ENCODE measurements at places on chromosomes 2 and 18. TPM values are rescaled to one million over a fixed set of nuclear protein-coding genes. Genes with fewer than 3 reads are reported as not detected.

- no peak within 1 kb of the TSS for H3K27ac ChIP-seq
- no peak for DNase-seq
- peaks cover 47% of the 10 kb centered on the region for H3K27me3 ChIP-seq
- H3K4me1 ChIP-seq, result no peaks in the 10 kb centered on the region
- H3K36me3 ChIP-seq, result no peaks in the 10 kb centered on the region
These were observed at the start of gene CFAP65 for GRCh38 chr2:219041252-219041651. Gene CFAP65 (minus strand): TSS chr2:219041516. CDS start chr2:219039048, 2,468 bp downstream.

DNA sequence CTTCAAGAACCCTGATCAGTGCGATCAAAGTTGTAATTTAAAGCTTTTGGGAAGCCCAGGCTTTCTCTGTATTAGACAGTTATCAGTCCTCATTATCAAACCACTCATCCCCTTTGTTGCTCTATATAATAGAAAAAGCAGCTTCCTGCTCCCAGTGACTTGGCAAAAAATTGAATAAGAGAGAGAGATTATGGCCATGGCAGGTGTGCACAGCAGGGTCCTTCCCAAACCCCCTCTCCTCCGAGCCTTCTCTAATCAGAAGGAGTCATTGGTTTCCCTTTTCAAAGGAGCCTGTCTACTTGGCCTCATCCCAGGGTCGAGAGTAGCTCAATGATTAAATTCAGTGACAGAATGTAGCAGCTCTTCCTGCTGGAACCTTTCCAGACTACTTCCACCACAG, 81.5 kb downstream of the SEMA4F start:
- no peak overlapping the region for H3K4me3 ChIP-seq
- peaks cover 3% of the 10 kb centered on the region for H3K4me1 ChIP-seq
- H3K27me3 ChIP-seq, result no peaks in the 10 kb centered on the region
- H3K27ac ChIP-seq, result no peak overlapping the region
- DNase-seq, result no peak

Gene CNGA3
- 0.18 TPM for total RNA-seq

Gene CACNB4
- total RNA-seq, result 17.3 TPM

Gene SLC11A1
- total RNA-seq, result 419 TPM

DNA sequence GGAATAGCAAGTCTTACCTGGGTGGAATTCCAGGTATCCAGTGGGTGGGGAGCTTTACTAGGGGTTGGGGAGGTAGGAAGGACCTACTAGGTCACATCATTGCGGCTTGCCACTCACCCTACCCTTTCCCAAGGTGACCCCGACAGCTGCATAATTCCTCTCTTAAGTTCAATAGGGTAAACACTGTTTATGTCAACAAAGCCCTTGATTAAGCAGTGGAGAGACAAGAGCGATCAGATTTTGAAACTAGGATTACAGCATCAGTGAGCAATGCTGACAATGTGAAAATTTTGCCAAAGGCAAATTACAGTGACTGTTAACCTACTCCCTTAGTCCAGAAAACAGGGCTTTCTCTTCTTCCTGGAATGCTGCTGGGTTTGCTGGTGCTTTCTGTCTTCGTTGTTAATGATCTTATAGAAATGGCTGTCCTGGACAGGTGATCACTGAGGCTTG, 14.5 kb downstream of the SLC19A3 start:
- peak overlapping the region; percentile 50 for H3K27ac ChIP-seq
- H3K4me1 ChIP-seq, result peaks cover 16% of the 10 kb centered on the region
- no peak overlapping the region for H3K4me3 ChIP-seq
- H3K27me3 ChIP-seq, result no peaks in the 10 kb centered on the region

Gene MRO
- 0.44 TPM for total RNA-seq

- no peak for DNase-seq
- H3K27ac ChIP-seq, result no peak overlapping the region
- H3K27me3 ChIP-seq, result no peaks in the 10 kb centered on the region
- H3K4me3 ChIP-seq, result no peak overlapping the region
- no peaks in the 10 kb centered on the region for H3K36me3 ChIP-seq
These were observed 18.0 kb downstream of the ABCA12 start for GRCh38 chr2:215120401-215120800.

- no peak overlapping the region for H3K4me3 ChIP-seq
- no peak for DNase-seq
- no peaks in the 10 kb centered on the region for H3K27me3 ChIP-seq
- no peak overlapping the region for H3K27ac ChIP-seq
- no peaks in the 10 kb centered on the region for H3K36me3 ChIP-seq
- H3K4me1 ChIP-seq, result no peaks in the 10 kb centered on the region
These were observed 328.7 kb downstream of the NR4A2 start for GRCh38 chr2:156003780-156004179.

GRCh38 chr2:44953499-44953883, 12.0 kb downstream of the SIX3 start:
- DNase-seq, result no peak
- H3K4me3 ChIP-seq, result no peak overlapping the region
- H3K36me3 ChIP-seq, result no peaks in the 10 kb centered on the region
- peaks cover 78% of the 10 kb centered on the region for H3K27me3 ChIP-seq
- peaks cover 33% of the 10 kb centered on the region for H3K4me1 ChIP-seq

DNA sequence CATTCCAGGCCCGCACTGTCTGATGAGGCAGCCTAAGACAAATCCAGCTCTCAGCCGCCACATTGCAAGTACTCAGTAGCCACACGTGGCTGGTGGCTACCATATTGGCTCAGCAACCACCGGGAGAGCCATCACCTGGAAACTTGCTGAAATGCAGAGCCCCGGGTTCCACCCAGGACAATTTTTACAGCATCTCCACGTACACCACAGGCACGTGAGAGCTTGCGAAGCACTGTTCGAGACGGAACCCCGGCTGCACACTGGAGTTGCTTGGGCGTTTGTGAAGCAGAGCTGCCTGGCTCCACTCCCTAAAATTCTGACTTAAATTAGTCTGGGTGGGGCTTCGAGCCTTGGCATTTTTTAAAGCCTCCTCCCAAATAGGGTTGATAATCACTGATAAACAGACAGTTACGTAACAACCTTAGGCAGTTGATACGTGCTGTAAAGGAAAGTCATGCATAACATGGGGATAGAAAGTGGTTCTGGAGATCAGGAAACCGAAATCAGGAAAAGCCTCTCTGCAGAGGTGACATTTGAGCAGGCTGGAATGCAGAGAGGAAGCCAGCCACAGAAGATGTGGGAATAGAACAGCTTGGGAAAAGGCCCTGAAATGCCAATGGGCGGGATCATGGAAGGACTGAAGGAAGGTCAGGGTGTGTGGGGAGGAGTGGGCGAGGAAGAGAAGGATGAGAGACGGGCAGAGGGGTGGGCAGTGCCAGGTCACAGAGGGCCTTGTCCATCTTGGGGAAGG, 6.2 kb downstream of the ASAP2 start:
- H3K36me3 ChIP-seq, result no peaks in the 10 kb centered on the region
- no peak for DNase-seq
- H3K27ac ChIP-seq, result peak overlapping the region; percentile 47
- peak overlapping the region; percentile 2 for H3K4me3 ChIP-seq
- H3K27me3 ChIP-seq, result peaks cover 8% of the 10 kb centered on the region

GRCh38 chr2:46198966-46199365, 98.2 kb upstream of the EPAS1 start:
- H3K27me3 ChIP-seq, result no peaks in the 10 kb centered on the region
- H3K27ac ChIP-seq, result no peak overlapping the region
- no peak overlapping the region for H3K4me3 ChIP-seq
- no peaks in the 10 kb centered on the region for H3K36me3 ChIP-seq

Gene HOXD8
- 2.3 TPM for total RNA-seq

DNA sequence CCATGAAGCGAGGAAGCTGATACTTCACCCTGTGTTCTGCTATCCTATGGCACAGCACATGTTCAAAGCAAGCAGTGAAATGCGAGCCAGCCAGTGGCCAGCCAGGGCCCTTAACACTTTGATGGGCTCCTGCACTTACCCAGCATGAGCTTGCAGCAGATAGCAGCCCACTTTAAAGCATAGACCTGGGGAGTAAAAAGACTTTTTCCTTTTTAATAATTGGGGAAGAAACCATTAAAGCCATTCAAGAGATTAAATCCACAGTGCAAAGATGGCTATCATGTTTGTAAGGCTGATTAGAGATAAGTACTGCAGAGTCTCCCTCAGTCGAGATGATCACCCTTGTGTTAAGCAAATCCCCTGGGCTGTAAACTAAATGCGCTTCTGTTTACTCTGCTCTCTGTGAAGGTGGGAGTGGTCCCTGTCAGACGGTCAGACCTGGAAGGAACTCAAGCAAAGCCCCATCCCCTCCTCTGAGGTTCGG, 15.7 kb downstream of the CCBE1 start:
- H3K27ac ChIP-seq, result no peak overlapping the region
- H3K4me3 ChIP-seq, result no peak overlapping the region
- no peaks in the 10 kb centered on the region for H3K27me3 ChIP-seq
- H3K36me3 ChIP-seq, result no peaks in the 10 kb centered on the region
- DNase-seq, result no peak

Gene DYSF
- total RNA-seq, result 41.2 TPM

DNA sequence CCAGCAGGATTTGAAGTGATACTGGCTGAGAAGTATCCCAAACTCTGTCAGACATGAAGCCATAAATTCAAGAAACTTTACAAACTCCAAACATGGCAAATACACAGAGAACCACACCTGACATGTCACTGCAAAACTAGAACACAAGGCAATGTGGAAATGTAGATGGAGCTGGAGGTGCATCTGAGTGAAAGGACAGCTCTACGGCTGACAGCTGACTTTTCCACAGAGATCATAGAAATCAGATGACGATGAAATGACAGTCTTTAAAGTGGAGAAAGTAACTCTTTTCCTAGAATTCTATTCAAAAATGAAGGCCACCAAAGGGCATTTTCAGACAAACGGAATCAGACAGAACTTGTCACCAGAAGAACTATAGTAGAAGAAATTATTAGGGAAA, 97.5 kb downstream of the LDLRAD4 start:
- H3K27ac ChIP-seq, result no peak overlapping the region
- no peaks in the 10 kb centered on the region for H3K36me3 ChIP-seq

DNA sequence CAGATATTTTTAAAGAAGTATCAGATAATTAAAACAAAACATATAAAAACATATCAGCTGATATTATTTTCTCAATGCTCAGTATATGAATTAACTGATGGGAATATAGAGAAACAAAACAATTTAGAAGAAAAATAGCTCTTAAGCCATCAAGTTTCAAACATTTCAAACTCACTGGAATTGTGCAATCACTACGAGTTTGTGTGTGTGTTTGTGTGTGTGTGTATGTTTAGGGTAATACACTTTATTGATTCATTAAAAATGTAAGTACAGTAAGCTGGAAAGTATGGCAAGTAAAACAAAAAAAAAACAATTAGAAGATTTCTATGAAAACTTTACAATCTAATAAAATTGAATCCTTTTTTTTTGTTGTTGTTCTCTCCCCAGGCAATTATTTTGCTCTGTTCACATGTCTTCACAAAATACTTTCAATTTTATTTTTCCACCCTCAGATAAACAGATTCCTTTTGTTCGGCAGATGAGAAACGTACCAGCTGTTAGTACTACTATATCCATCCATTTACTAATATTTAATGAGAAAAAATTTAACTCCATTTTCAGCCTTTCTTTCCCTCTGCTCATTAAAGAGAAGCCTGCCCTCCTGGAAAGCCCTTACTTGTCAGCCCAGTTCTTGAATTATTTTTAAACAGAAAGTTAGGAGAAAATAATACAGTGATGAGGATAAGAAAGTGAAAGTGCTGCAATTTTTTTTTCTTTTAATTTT, 87.6 kb downstream of the SLC8A1 start:
- peak overlapping the region; percentile 20 for H3K4me3 ChIP-seq
- DNase-seq, result no peak
- H3K36me3 ChIP-seq, result no peaks in the 10 kb centered on the region
- peaks cover 9% of the 10 kb centered on the region for H3K4me1 ChIP-seq
- peak overlapping the region; percentile 4 for H3K27ac ChIP-seq

- H3K36me3 ChIP-seq, result no peaks in the 10 kb centered on the region
- no peak for DNase-seq
- H3K27me3 ChIP-seq, result no peaks in the 10 kb centered on the region
- H3K4me1 ChIP-seq, result no peaks in the 10 kb centered on the region
- no peak overlapping the region for H3K27ac ChIP-seq
These were observed 298.5 kb downstream of the INSIG2 start for GRCh38 chr2:118386641-118387302.

GRCh38 chr2:28457237-28457636, 38.6 kb upstream of the PLB1 start:
- H3K36me3 ChIP-seq, result no peaks in the 10 kb centered on the region
- no peak for DNase-seq
- no peaks in the 10 kb centered on the region for H3K4me1 ChIP-seq
- H3K27ac ChIP-seq, result no peak overlapping the region
- H3K4me3 ChIP-seq, result no peak overlapping the region

Gene PLEKHH2
- total RNA-seq, result 42.0 TPM

- H3K4me1 ChIP-seq, result peaks cover 12% of the 10 kb centered on the region
- no peak overlapping the region for H3K27ac ChIP-seq
These were observed 166.9 kb downstream of the MSH2 start for GRCh38 chr2:47569658-47570475.

DNA sequence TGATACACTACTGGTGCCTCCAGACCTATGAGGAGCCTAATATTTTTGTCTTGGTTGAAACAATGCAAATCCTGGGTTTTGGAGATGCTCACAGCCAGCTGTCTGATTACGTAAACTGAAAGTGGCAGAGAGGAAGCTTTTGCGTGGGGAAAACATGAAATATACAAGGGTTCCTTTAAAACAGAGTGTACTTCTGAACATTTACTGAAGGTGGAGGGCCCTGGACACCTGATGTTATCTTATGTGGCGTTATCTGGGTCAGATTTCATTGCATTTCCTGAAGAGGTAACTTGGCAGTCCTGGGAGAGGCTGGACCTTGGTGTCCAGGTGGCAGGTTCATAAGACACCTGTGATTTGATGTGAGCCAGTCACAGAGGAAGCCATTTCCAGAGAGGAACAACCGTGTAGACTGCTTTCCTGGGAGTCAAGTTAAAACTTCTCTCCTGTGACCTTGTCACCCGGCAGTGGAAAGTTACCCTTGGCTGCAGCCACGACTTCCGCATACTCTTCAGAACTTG, 105.0 kb downstream of the NEDD4L start:
- DNase-seq, result no peak
- H3K4me3 ChIP-seq, result no peak overlapping the region
- H3K27me3 ChIP-seq, result no peaks in the 10 kb centered on the region
- H3K27ac ChIP-seq, result no peak overlapping the region
- peaks cover 11% of the 10 kb centered on the region for H3K4me1 ChIP-seq

GRCh38 chr2:120596191-120596811, 139.4 kb upstream of the GLI2 start:
- peak; percentile 42 for DNase-seq
- H3K4me3 ChIP-seq, result no peak overlapping the region
- H3K27me3 ChIP-seq, result no peaks in the 10 kb centered on the region
- no peaks in the 10 kb centered on the region for H3K36me3 ChIP-seq
- H3K27ac ChIP-seq, result peak overlapping the region; percentile 56
- peaks cover 16% of the 10 kb centered on the region for H3K4me1 ChIP-seq
